ENCODE measurements at places on chromosomes 6 and 20. TPM values are rescaled to one million over a fixed set of nuclear protein-coding genes. Genes with fewer than 3 reads are reported as not detected.
A peak's percentile ranks its signal among the peaks of the same experiment; 100 is the strongest.

DNA sequence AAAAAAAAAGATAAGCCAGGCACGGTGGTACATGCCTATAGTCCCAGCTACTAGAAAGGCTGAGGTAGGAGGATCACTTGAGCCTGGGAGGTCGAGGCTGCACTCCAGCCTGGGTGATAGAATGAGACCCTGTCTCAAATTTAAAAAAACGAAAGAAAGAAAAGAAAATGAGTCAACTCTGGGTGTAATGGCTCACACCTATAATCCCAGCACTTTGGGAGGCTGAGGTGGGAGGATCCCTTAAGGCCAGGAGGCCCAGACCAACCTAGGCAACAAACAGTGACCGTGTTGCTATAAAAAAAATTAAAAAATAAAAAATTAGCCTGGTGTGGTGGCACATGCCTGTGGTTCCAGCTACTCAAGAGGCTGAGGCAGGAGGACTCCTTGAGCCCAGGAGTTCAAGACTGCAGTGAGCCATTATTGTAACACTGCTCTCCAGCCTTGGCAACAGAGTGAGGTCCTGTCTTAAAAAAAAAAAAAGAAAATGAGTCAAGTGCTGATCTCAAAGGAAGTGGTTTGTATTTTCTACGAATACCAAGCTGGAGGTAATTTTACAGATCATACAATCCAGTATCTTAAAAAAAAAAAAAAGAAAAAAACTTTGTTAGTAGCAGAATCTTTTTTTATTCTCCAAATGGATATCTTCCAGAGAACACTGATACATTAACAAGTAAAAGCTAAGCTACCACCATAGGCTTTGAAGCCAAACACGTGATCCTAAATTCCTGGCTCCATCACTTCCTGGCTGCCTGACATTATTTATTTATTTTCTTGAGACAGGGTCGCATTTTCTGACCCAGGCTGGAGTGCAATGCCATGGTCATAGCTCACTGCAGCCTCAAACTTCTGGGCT lies 5.7 kb downstream of the COMMD7 start:
- DNase-seq = peak; percentile 71
- H3K4me1 ChIP-seq = peaks cover 52% of the 10 kb centered on the region

The MUC22 gene
- total RNA-seq = not detected

DNA sequence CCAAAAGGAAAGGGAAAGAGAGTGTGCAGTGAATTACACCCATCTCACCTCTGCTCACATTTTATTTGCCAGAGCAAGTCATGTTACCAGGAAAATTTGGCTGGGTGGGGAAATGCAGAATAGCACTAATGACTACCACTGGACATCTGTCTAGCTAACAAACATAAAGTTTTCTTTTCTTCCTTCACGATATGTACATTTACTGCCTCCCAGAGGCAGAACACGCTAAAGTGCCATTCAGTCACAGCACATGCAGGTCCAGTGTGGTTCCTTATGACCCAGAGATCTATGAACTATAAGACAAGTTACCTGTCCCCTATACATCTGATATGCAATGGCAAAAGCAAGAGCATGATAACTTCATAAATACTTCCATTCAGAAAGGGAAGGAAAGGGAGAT lies 194.1 kb downstream of the OGFRL1 start:
- no peak overlapping the region for H3K4me3 ChIP-seq
- H3K27me3 ChIP-seq = peaks cover 2% of the 10 kb centered on the region
- H3K27ac ChIP-seq = no peak overlapping the region
- no peaks in the 10 kb centered on the region for H3K36me3 ChIP-seq
- no peaks in the 10 kb centered on the region for H3K4me1 ChIP-seq

The GNMT gene
- total RNA-seq = 1.2 TPM

The OR2B3 gene
- not detected for total RNA-seq

DNA sequence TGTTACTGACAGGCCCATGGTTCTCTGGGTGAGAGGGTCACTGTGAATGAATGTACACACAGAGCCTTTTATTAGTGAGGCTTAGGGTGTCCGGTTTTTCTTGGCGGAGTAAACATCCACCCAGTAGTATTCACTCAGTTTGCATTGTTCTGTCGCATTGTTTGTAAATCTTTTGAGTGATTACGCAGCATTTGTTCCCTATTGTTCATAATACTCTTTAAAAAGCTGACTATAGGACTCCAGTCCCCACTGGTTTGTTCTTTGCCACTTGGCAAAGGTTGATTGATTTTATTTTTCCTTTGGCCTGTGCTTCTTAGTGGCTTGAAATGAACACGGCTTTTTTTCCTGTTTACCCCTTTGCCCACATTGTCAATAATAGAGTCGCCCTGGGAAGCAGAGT lies 130.1 kb upstream of the ESR1 start:
- no peaks in the 10 kb centered on the region for H3K36me3 ChIP-seq

GRCh38 chr6:21961226-21961625 lies 335.6 kb downstream of the PRL start:
- no peaks in the 10 kb centered on the region for H3K36me3 ChIP-seq
- H3K4me3 ChIP-seq = no peak overlapping the region
- peaks cover 5% of the 10 kb centered on the region for H3K4me1 ChIP-seq
- peaks cover 1% of the 10 kb centered on the region for H3K27me3 ChIP-seq

- no peak overlapping the region for H3K27ac ChIP-seq
- H3K36me3 ChIP-seq = no peaks in the 10 kb centered on the region
- H3K4me1 ChIP-seq = peaks cover 2% of the 10 kb centered on the region
- no peak overlapping the region for H3K4me3 ChIP-seq
Measured at GRCh38 chr20:52434041-52434425, 242.5 kb upstream of the ZFP64 start.

- H3K27me3 ChIP-seq = peaks cover 8% of the 10 kb centered on the region
- DNase-seq = no peak
- H3K27ac ChIP-seq = no peak overlapping the region
- H3K4me3 ChIP-seq = no peak overlapping the region
- H3K4me1 ChIP-seq = no peaks in the 10 kb centered on the region
Measured at GRCh38 chr6:160975162-160975561, 16.4 kb upstream of the MAP3K4 start.

The CCN5 gene
- not detected for total RNA-seq

DNA sequence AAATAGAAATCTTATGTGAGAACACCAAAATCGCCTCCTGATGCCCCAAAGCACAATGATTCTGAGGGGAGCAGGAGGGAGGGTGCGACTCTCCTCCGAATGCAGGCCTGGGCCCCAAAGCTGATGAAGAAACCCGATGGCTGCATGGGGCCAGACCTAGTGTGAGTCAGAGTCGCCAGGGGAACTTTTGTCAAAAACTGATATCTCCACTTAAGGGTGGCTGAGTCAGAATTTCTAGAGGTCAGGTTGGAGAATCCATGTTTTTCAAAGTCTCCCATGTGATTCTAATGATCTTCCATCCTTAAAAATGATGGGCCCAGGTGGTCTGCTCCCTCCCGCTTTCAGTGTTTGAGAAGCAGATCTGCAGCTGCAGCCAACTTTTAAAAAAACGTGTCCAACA lies 172.8 kb downstream of the BACH2 start:
- no peak overlapping the region for H3K27ac ChIP-seq
- peaks cover 33% of the 10 kb centered on the region for H3K36me3 ChIP-seq
- no peaks in the 10 kb centered on the region for H3K27me3 ChIP-seq
- no peak overlapping the region for H3K4me3 ChIP-seq

- H3K4me3 ChIP-seq = no peak overlapping the region
- H3K27me3 ChIP-seq = no peaks in the 10 kb centered on the region
- H3K36me3 ChIP-seq = no peaks in the 10 kb centered on the region
- DNase-seq = no peak
Measured at GRCh38 chr6:121531658-121532169, 96.3 kb downstream of the GJA1 start.

Data from activated CD8-positive, alpha-beta T cell treated with anti-CD3 and anti-CD28 coated beads, Interleukin-2, amount 10 ng/mL, durations not matched to agents 7 days and 5 days (primary cell).